ENCODE measurements at places on chromosomes 7 and 10.

- no peak for DNase-seq
These were observed 241.0 kb downstream of the WDR11 start for GRCh38 chr10:121091961-121092719.

DNA sequence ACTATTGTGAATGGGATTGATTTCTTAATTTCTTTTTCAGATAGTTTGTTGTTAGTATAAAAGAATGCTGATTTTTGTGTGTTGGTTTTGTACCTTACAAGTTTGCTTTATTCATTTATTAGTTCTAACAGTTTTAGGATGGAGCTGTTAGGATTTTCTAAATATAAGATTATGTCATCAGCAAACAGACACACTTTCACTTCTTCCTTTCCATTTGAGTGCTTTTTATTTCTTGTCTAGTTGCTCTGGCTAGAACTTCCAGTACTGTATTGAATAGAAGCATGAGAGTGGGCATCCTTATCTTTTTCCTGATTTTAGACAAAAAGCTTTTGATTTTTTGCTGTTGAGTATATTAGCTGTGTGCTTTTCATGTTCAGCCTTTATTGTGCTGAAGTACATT is 81.5 kb downstream of the DNAH11 start:
- no peak for DNase-seq

- no peak for DNase-seq
These were observed 154.8 kb downstream of the MLLT10 start for GRCh38 chr10:21688870-21689269.

DNA sequence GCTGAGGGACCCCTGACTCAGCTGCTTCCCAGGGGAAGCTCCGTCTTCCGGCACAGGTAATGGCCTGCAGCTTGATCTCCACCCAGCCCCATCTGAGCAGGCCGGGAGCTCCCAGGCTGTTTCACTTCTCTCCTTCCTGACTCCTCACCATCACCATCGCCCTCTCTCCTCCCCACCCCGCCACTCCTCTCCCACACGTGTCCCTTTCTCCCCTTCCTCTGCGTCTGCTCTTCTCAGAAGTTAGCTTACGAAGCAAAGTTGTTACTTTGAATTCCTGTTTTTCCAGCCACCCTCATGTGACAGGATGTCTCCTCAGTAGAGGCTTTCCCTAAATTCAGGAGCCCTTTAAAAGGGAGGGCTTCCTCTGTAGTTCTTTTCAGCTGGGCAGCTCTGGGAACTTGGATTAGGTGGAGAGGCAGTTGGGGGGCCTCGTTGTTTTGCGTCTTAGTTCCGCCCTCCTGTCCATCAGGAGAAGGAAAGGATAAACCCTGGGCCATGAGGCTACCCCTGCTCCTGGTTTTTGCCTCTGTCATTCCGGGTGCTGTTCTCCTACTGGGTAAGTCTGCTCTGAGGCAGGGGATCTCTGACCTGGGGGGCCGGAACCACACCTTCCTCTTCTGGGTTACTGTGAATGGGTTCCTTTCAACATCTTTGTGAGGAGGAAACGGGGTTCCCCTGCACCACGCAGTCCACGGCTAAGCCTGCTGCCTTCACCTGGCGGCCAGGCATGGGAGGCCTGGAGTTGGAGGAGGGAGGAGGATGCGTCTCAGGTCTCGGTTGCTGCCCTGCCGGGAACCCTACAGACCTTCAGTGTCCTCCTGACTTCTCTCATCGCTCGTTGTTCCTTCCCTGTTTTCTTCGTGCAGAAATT is at the start of gene MRC1:
MRC1 (plus strand) TSS at position 378 of the 871 bp plus-strand sequence; CDS start at position 496, 118 bp downstream.
- DNase-seq: no peak

DNA sequence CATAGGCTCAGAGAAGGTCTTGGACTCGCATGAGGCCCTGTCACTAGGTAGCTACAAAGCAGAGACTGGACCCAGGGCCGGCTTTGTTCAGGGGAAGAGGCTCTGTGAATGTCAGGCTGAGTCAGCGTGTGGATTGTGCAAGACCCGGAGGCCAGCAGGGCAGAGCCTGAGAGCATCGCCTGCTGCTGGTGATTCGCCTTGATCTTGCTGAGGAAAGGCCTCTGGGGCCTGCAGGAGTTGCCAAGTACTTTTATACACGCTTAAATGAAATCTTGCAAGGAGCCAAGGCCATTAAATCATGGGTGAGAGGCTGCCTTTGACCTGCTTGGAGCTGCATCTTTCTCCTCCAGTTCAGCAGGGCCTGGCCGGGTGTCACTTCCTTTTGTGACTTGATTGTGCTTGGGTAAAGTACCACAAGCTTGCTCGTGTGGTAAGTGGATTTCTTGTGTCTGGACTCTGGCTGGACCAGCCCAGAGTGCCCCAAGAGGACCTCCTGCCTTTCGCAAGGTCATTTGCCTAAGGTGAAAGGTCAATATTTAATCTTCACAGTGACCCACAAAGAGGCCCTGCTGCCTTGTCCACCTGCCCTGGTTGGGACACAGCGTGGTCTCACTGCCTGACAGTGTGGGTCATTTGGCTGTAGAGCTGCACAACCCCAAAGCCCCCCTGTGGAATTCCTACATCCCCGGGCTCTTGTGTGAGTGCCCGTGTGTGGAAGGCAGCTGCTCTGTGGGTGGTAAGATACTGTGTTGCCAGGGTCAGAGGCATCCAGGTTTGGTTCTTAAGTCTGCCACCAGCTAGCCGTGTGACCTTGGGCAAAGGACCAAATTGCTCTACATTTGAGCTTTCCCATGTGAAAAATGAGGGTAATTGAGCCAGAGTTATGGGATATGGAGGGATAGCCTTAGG is 38.6 kb upstream of the SH2D4B start:
- DNase-seq: peak; percentile 62

- DNase-seq: no peak
These were observed 13.5 kb upstream of the RALA start for GRCh38 chr7:39609935-39610263.
